Activated CD8-positive, alpha-beta memory T cell treated with anti-CD3 and anti-CD28 coated beads for 4 hours (primary cell): ENCODE measurements at places on chromosomes 6 and 20.
A peak's percentile ranks its signal among the peaks of the same experiment; 100 is the strongest.

GRCh38 chr6:105925706-105926105 lies 160.4 kb upstream of the PRDM1 start:
- DNase-seq: no peak

DNA sequence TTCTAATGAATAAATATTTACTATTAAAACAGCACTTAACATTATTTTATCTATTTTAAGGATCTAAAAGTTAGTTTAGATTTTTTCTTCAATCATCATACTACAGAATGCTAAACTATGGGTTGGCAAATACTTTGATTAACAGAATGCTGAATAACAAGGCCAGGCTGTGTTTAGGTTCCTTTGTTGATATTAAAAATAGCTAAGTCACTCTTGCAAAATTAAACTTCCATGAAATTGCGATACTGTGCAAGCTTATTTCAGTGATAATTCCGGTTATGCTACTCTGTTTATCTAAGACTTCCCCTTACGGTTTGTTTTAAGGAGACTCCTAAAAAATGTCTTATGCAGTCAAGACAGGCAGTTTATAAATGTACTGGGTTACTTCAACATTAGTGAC lies 2.8 kb downstream of the RNF24 start:
- no peak for DNase-seq

GRCh38 chr6:106614166-106614565 lies 15.1 kb downstream of the RTN4IP1 start:
- no peak for DNase-seq

- DNase-seq: no peak
Observed at GRCh38 chr6:124683507-124683906, 278.7 kb upstream of the RNF217 start.

GRCh38 chr20:3786665-3787323 lies at the start of gene CENPB:
CENPB (minus strand) TSS chr20:3786740; CDS start chr20:3786483, 257 bp downstream.
- DNase-seq: peak; percentile 71

GRCh38 chr20:20272686-20273085 lies 95.2 kb upstream of the INSM1 start:
- DNase-seq: no peak

DNA sequence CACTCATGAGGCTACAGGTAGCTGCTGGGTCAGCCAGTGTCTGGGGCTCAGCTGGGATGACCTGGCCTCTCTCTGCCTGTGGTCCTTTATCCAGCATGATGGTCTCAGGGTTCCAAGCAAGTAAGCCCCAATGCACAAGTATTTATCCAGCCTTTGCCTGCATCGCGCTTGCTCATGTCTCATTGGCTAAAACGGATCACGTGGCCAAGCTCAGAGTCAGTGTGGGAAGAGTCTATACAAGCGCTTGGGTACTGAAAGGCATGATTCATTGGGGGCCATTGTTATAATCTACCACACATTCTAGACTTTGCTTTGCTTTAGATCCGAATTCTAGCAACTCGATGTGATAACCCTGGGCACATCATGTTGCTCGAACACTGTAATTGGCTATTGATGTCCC lies 48.3 kb downstream of the PPP1R16B start:
- no peak for DNase-seq

DNA sequence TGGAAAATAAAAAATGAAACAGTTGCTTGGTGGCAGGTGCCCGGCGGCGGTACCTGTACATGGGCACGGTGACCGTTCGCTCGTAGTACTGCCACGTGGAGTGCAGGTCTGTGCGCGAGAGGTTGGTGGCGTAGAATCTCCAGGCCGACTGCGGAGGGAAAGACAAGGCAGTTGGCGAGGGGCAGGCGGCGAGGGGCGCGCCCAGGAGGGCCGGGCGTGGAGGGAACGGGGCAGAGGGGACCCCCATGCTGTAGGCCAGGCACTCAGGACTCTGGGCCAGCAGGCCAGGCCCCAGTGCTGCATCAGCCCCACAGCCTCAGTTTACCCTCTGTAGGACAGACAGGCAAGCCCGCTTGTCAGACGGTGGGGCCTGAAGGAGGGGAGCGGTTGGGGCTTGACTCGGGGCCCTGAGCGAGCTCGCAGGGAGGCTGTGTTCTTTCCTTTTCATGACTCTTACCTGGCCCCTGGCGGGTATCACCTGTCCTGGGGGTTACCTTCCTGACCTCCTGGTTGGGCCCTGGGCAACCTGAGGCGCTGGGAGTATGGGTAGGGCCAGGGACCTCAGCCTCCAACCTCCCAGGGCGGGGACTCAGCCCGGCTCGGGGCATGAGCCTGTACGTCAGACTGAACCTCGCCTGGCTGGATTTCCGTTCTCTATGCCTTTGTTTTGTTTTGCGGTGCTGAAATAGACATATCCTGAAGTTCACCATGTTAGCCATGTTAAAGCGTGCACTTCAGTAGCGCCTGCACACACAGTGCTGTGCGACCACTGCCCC lies 38.5 kb downstream of the KCNQ2 start:
- no peak for DNase-seq

GRCh38 chr6:37359039-37359438 lies 5.3 kb downstream of the RNF8 start:
- no peak for DNase-seq

DNA sequence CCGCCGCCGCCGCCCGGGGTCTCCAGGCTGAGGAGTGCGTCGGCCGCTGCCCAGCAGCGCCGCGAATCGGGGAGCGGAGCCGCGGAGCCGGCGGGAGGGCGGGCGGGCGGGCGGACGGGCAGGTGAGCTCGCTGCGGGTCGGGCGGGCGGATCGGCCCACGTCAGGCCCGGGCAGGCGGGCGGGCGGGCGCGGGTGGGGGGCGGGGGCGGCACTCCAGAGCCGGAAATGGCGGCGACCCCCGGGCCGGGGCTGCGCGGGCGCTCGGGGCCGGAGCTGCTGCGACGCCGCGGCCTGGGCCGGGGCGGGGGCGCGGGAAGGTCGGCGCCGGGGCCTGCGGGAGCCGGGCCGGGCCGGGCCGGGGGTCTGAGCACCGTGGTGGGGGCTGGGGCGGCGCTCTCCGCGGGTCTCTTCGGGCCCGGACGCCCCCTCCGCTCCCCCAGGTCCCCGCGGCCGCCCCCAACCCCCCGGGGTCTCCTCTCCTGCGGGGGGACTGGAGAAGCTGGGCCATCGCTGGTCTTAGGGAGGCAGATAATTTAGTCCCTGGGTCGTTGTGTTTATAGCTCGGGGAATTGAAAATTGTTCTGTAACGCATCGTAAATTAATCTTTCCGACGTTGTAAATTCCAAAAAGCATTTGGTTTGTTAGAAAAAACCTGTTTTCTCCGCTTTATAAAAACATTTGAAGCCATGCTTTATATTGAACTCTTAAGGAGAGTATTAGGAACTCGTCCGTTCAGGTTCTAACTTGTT lies 451 bp downstream of the DNAJC5 start:
- DNase-seq: no peak

DNA sequence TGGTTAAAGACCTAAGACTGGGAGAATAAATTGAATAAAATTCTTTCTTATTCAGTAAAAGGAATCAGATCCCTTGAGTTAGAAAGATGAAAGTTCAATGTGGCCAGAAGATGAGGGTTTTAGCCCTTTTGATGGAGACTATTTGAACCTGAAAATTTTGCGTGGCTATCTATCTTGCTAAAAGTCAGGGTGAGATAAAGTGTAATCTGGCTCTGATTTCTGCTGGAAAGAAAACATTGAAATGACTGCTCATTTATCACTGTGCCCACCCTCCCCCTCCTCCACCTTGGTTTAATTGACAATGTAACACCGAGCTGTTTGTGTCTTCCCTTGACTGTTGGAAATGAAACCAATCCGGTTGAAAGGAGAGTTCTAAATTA lies 32.9 kb upstream of the TCF21 start:
- DNase-seq: no peak

DNA sequence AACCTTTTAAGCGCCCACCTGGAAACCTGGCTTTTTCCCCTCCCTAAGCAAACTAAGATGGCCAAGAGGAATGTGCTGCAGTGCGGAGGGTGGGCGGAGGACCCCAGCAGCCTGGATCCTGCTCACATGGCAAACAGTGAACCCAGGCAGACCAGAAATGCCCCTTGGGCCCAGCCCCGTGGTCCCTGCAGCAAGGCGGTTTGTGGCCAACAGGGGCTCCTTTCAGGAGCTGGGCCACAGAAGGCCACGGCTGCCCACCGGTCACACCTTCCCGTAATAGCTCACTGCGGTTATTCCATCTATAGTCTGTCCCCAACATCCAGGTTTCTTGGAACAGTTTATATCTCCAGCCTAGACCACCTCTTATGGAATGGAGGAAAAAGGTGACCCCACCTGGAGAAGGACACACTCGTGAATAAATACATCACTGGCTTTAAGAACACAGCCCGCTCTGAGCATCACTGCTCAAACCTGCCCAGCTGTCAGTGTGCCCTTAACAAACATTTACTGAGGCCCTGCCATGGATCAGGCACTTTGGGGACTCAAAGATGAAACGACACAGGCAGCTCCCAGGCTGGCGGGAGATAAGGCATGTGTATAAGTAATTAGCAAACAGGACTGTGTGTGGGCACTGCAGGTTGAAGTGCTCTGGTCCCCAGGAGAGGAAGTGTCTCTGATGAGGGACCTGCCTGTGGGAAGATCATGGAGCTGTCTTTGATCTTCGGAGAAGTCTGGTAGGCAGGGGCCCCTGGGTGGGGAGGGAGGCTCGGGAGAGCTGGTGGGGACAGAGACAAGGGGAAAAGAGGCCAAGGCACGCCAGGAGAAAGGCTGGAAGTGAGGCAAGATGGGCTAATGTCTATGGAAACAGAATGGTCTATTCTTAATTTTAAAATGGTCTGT lies 3.2 kb upstream of the TUBB1 start:
- no peak for DNase-seq

DNA sequence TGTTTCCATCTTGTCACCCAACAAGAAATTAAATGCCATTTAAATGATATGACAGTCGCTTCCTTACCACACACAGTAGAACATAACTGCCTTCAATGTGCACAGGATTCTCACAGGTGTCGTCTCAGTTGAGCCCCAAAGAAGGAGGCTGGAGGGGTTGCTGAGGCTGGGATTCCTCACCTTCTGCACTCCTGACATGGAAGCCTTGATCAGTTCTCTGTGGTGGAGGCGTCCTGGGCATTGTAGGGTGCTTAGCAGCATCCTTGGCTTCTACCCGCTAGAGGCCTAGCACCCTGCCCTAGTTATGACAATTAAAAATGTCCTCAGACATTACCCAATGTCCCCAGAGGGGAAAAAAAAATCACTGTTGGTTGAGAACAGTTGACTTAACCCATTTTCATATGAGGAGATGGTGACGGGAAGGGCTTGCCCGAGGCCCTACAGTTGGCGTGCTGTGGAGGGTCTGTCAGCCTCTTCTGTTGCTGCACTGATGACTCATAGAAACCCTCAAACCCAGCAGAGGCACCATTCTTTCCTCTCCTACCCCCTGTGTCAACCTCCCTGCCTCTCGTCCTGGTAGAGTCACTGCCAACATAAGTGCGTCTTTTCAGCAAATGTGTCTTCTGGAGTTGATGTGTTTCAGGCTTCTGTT lies 19.3 kb upstream of the ZNF831 start:
- DNase-seq: peak; percentile 48
